ENCODE measurements at places on chromosomes 7 and 10.
A peak's percentile ranks its signal among the peaks of the same experiment; 100 is the strongest.

- no peak for DNase-seq
These were observed 44.8 kb upstream of the SLC16A12 start for GRCh38 chr10:89580243-89580642.

DNA sequence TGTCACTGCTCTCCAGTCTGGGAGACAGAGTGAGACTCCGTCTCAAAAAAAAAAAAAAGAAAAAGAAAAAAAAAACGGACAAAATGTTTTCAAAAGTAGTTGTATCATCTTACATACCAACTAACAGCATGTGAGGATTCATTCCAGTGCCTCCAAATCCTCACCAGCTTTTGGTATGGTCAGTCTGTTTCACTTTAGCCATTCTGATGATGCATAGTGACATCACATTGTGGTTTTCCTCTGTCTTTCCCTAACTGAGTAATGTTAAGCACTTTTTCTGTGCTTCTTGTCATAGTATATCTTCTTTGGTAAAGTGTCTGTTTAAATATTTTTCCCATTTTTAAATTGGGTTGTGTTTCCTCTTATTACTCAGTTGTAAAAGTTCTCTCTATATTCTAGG lies 251.4 kb upstream of the CTBP2 start:
- DNase-seq = no peak

- DNase-seq = no peak
These were observed 80.8 kb downstream of the NKX6-2 start for GRCh38 chr10:132705173-132705572.

DNA sequence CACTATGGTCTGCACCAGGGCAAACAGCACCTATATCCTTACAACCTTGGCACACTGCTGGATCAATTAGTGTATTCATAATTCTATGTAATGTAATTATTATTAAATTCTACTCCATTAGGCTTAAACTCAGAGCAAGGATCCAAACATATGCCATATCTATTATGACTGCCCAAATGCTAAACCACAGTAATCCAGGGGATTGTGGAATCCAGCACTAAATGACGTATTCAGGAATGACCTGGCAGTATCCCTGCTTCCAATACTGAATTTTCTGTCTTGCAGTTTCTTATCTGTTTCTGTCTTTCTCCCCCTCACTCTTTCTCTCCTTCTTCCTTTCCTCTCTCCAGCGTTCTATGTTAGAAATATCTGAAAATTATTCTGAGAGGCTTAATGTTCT lies 16.5 kb upstream of the UBE2D1 start:
- no peak for DNase-seq

GRCh38 chr7:114303301-114303700 lies 111.3 kb upstream of the FOXP2 start:
- no peak for DNase-seq

DNA sequence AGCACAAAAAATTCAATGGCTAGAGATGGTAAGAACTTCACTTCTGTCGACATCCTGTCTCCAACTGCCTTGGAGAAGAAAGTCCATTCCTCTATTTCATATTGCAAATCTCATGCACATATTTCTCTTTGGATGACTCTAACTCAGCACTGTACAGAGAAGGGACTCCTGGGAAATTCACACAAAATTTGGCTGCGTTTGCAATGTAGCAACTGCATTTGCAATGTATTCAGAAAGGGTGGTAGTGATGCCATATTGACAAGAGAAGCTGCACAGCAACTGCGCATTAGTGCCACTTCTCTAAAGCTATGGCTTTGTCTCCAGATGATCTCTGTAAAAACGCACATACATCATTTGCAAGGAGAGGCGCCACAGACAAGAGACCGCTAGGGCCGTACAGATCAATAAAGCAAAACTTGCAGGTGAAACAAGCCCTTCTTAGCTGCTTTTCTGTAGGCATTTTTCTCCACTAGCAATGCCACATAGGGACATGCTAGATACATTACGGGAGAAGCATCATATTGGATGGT lies 389.5 kb downstream of the TCERG1L start:
- no peak for DNase-seq

GRCh38 chr7:90163534-90163933 lies 9.3 kb downstream of the STEAP1 start:
- DNase-seq = no peak

DNA sequence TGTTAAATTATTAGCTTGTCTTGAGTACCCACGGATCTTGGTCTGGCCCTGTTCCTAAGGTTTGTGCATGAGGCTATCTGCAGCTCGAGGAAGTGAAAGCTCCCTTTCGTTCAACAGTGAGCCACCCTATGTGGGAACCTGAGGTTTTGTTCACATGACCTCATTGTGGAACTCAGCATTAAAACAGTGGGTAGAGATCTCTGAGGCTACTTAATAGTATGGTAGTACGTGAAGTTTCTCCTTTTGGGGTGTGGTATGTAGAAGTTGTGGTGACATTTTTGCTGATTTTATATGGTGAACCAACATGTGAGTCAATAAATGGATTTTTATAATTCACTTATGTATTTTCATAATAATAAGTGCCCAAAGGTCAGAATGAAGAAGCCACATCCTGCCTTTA lies 252.7 kb upstream of the FERD3L start:
- DNase-seq = no peak

- DNase-seq = no peak
These were observed 58.2 kb downstream of the PTPRN2 start for GRCh38 chr7:158529181-158530096.

GRCh38 chr7:131244259-131244852 lies 83.3 kb upstream of the MKLN1 start:
- no peak for DNase-seq

- DNase-seq = no peak
These were observed 6.1 kb upstream of the GDF2 start for GRCh38 chr10:47316131-47316530.

DNA sequence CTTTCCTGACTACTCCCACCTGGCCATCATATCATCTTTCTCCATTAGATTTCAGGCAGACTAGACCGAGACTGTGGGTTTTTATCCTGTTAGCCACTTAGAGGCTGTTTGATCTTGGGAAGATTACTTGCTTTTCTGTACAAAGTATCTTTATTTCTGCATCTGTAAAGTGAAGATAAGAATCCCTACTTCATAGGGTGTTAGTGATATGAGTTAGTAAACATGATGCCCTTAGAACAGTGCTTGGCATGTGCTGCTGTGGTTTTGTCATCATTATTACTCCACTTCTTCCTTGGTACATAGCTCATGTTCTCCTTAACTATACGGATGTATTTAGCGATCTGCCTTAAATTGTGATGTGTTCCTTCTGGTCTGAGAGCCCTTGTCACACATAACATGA lies 165.2 kb downstream of the AUTS2 start:
- no peak for DNase-seq

DNA sequence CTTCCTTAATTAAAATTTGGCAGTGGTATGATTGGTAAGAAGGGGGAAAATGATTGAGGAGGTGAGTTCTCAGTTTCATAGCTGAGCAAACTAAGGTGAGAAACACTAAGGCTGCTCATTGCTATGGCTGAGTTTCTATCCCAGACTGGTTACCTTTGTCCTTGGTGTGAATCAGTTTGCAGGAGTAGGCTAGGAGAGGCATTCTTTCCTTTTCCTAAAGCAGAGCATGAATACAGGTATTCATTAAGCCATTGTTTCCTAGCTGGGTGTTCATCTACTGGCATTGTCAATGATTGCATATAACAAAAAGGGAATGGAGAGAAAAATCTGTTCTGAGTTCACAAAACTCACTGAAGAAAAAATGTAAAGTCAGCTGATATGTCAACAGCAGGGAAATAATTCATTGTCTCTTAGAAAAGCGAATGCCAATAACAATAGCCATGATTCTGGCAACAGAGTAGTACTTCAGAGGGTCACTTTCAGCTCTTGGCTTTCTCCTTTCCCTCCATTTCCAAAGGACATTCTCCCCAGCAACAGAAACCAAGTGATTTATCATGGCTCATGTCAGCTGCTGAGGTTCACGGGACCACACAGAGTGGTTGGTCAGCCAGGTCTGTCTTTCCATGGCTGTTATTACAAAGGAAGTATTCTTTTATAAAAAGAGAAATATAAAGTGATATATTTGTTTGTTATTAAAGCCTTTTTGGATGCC lies 234.0 kb downstream of the BICC1 start:
- no peak for DNase-seq

- peak; percentile 6 for DNase-seq
These were observed 114.9 kb downstream of the IPMK start for GRCh38 chr10:58152673-58153263.

DNA sequence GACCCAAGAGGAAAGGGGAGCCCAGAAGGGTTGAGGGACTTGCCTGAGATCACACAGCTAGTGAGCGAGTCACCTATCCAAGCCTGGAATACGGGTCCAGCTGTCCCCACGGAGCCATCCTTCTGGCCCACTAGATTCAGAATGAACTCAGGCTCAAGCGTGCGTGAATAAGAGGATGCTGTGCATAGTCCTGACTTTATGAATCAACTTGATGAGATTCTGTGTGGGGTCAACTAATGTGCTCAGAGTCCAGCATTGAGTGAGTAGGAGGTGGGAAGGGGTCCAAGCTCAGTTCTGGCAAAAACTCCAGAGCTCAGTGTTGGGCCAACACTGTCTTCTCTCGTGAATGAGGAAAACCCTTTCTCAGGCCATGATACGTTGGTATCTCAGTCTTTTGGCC lies 41.4 kb downstream of the CAMK1D start:
- no peak for DNase-seq

- DNase-seq = no peak
These were observed 46.5 kb upstream of the DGKI start for GRCh38 chr7:137893143-137893742.

DNA sequence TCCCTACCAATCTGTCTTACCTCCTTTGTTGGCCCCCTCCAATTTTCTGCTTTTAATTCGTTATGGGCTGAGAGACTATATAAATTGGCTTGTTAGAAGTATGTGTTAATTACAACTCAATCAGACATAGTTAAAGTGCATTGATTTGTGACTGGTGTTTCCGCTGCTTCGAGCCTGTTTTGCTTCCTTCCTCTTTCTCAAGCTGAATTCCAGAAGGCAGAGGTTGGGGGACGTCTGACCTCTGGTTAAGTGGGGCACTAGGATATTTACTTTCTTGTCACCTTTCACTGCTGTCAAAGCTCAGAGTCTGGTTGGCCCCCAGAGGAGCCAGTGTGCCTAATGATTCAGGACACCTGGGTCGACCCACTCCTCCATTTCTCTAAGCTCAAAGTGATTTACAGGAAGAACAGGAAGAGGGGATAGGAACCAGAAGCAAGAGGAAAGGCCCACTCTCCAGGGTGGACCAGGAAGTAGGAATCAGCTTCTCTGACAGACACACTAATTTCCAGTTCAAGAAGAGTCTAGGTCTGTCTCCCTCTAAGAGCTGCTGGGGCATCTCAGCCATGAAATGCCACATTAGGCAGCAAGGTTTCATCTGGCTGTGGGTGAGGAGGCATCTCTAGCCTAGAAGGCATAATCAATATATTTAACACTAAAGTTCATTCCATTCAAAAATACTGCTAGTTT lies 397.2 kb upstream of the NPVF start:
- DNase-seq = no peak

DNA sequence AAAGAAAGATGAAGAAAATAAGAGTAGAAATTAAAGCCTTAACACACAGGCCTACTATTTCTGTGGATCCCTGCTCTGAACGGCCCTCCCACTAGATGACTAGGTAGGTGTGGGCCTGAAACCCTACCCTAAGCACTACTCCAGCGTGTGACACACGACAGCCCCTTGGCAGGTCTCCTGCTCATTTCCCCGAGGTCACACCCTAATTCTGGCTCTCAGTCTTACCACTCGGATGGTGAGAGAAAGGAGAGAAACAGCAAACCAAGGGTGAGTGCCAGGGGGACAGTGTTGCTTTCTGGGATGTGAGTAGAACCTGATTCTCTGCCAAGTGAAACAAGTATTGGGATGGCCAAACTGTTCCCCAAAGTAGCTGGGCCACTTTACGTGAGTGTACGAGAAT lies 12.1 kb downstream of the GALNTL5 start:
- no peak for DNase-seq

GRCh38 chr10:97207131-97207530 lies 21.4 kb upstream of the SLIT1 start:
- no peak for DNase-seq

GRCh38 chr7:133805426-133805825 lies 321.7 kb upstream of the LRGUK start:
- no peak for DNase-seq

GRCh38 chr10:102620591-102621442 lies 23.5 kb upstream of the TRIM8 start:
- no peak for DNase-seq

- no peak for DNase-seq
These were observed 281.6 kb upstream of the ZMIZ1 start for GRCh38 chr10:78787125-78787524.

DNA sequence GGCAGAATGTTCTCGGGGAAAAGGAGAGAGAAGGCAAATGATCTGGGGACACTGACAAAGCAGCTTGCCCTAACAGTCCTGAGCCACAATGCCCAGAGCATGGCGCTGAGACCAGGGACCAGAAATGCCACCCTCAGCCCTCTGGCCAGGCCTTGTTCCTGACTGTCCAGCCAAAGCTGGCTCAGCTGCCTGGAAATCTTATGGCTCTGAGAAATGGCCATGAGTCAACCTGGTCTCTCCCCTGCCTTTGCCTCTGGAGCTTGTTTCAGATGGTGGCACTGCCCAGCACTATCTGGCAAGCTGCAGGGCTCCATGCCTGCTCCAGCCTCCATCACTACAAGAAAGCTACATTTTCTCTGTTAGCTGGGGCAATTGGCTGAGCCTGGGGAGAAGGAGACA lies 90.5 kb upstream of the PLXNA4 start:
- DNase-seq = no peak

DNA sequence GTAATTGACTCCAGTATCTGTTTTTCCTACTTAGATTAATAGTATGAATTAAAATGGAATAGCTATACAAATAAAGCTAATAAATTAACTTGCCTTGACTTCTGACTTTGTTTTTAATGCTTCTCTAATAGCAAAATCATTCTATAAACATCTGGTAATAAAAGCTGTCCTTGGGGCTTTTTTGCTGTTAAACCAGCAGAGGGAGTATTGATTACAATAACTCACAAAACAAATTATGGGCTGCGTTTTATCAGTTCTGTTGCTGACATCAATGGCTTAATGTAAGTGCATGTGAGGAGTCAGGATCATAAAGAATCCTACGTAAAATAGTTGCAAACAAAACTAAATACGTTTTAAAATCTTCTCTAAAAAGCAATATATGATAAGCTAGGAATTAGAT lies 667.8 kb downstream of the PCDH15 start:
- DNase-seq = no peak

- no peak for DNase-seq
These were observed 34.1 kb downstream of the PTPRE start for GRCh38 chr10:127940866-127941640.

GRCh38 chr10:68560186-68560942 lies at the start of gene TET1:
TET1 (plus strand) TSS chr10:68560337; CDS start chr10:68572339, 12,002 bp downstream.
- no peak for DNase-seq

GRCh38 chr7:133784486-133785001 lies 342.6 kb upstream of the LRGUK start:
- DNase-seq = no peak

- DNase-seq = no peak
These were observed 63.7 kb upstream of the ZPBP start for GRCh38 chr7:50156706-50157105.

DNA sequence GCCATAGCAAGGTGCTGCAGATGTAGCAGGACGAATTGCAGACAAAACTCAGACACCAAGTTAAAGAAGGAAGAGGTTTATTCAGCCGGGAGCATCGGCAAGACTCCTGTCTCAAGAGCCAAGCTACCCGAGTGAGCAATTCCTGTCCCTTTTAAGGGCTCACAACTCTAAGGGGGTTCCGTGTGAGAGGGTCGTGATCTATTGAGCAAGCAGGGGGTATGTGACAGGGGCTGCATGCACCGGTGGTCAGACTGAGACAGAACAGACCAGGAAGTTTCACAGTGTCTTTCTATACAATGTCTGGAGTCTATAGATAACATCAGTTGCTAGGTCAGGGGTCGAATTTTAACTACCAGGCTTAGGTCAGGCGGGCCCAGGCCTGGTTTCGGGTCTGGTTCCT lies 222.0 kb upstream of the C7orf33 start:
- no peak for DNase-seq
